ENCODE measurements at places on chromosomes 3 and 15.

- DNase-seq: no peak
Measured at GRCh38 chr3:175193815-175194518, 334.8 kb downstream of the NAALADL2 start.

DNA sequence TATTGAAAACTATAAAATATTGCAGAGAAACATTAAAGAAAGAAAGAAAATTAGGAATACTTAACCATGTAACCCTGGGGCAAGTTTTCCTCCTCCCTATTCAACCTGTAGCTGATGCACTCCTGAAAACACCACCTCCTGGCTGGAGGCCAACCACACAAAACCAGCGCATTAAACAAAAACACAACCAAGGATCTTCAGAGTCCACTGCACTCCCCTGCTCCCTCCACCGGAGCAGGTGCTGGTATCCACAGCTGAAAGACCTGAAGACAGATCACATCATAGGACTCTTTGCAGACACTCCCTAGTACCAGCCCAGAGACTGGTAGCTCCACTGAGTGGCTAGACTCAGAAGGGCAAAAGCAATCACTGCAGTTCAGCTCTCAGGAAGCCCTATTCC, 13.6 kb upstream of the ADAMTS17 start:
- no peak for DNase-seq

GRCh38 chr3:164673738-164674137, 404.6 kb downstream of the SI start:
- no peak for DNase-seq

DNA sequence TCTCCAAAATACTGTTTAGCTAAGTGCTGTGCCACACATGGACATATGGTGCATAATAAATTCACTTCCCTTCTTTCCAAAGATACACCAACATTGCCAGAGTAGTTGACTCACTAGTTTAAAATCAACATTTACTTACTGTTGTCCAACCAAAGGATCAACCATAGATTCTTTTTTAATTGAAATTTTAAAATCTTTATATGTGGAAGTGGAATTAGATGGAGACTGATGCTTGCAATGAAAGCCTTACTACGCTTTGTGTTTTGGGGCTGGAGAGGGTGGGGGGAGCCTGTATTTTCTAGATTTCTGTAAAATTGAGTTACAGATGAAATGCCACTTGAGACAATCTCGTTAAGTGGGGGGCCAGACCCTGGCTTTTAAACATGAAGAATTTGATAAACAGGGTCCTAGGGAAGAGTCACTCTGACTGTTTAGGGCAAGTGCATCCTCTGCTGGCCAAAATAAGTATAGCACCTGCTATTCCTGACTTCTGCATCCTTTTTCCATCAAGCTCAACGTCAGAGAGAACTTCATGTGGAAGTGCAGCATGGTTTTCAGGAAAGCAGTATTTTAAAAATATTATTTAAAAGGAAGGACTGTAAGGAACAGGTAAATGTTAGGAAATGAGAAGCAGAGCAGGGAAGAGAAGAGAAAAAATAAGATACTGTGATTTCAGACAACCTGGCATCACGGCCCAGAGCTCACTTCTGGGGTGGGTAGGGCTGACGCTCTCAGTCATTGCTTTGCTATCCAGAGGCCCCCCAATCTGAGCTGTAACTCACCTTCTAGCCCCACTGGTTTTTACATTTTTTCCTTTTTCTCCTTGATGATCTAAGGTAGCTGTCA, 76.7 kb downstream of the BOC start:
- DNase-seq: peak; percentile 47

DNA sequence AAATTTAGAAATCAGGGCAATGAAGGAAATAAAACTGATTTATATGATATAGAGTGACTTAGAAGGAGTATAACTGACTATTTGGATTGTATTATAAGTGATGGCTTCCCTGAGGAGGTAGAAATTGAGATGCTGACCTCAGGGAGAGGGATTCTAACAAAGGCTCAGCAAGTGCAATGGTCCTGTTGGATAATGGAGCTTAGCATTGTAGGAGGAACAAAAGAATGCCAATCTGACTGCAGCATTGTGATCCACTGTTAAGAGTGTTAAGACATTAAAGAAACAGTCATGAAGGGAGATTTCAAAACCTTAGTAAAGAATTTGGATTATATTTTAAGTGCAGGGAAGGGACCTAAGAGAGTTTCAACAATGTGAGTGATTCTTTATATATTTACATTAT, 158.4 kb upstream of the NAALADL2 start:
- no peak for DNase-seq

- no peak for DNase-seq
Measured at GRCh38 chr3:138210528-138210927, 23.4 kb downstream of the ARMC8 start.

DNA sequence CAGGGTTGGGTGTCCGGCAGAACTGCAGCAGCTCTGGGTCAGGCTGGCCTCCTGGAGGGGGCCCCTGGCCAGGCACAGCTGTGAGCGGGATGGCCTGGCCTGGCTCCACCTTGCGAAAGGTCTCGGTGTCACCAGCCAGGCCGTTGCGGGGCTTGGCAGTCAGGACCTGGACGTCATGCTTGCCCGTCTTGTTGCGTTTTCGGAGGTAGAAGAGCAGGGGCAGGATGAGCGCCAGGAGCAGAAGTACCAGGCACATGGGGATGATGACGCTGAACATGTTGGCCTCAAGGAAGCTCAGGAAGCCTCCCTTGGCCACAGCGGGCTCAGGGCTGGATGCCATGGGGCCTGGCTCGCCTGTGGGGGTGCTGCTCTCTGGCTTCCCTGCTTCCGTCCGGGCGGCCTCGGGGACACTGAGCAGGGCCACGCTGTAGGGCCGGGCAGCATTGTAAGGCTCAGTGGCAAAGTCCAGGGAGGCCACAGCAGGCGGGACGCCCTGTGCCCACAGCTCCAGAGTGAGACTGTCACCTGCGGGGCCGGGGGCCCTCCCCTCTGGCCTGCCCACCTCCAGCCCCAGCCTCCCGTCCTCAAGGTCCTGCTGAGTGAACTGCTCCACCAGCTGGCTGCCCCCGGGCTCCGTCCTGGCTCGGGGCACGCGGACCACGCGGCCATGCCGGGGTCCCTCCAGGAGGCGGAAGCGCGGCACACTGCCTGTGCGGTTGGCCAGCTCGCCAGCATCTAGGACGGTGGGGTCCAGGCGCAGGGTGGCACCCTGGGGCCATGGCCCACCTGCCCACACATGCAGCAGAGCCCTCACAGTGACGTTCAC, 28.1 kb downstream of the SNX33 start:
- no peak for DNase-seq

- no peak for DNase-seq
Measured at GRCh38 chr15:70200511-70201424, 103.1 kb upstream of the TLE3 start.

- no peak for DNase-seq
Measured at GRCh38 chr3:177476921-177477435, 279.7 kb upstream of the TBL1XR1 start.

DNA sequence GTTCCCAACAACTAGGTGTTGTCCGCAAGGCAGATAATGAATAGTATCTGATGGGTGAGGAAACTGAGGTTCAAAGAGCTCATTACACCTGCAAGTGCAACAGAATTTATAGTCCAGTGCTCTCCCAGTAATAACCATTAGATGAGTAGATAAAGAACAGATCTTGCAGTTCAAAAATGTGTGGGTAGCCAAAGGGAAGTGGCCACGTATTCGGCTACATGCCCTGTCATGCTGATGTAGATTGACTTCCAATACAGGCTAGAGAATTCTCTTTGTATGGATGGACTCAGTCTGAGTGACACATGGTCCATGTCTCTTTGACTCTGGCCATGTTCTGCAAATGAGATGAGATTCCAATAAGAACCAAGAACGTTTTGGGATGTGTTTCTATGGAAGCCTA, 187.9 kb upstream of the LPP start:
- no peak for DNase-seq

GRCh38 chr3:125319765-125320164, 55.4 kb downstream of the ZNF148 start:
- no peak for DNase-seq

GRCh38 chr3:147372525-147373027, 33.8 kb downstream of the ZIC4 start:
- no peak for DNase-seq

GRCh38 chr3:30672959-30673358, 66.6 kb downstream of the TGFBR2 start:
- no peak for DNase-seq

DNA sequence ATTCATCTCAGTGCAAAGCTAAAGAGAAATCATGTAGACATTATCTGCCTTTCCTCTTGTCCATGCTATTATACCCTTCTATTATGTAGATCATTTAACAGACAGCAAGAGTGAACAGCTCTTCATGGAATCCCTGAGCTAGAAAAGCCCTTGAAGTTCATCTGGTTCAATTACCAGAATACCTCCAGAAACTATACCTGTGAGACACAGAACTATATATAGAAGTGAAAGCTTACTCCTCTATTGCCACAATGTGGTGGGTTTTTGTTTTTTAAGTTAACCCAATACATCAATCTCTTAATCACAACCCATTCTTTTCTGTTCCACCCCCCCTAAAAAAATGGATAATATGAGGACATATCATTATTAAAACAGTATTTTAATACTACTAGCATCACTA, 347.7 kb downstream of the PLCL2 start:
- DNase-seq: no peak

DNA sequence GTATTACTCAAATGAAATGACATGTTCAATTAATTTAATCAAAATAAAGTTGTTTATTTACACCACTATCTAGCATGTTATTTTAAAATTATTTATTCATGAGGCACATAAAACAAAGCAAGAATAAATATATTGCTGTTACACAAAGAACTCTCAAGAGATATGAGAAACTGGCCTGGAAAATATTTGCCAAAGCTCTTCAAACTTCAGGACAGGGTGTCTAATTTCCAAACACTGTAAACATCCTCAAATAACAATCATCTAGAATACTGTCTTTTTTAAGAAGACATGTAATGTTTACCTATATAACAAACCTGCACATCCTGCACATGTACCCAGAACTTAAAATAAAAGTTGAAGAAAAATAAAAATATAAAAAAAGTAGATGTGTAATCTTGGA, 876.6 kb downstream of the TUSC7 start:
- DNase-seq: no peak

GRCh38 chr15:62469874-62470688, 305.0 kb upstream of the C2CD4B start:
- DNase-seq: no peak

DNA sequence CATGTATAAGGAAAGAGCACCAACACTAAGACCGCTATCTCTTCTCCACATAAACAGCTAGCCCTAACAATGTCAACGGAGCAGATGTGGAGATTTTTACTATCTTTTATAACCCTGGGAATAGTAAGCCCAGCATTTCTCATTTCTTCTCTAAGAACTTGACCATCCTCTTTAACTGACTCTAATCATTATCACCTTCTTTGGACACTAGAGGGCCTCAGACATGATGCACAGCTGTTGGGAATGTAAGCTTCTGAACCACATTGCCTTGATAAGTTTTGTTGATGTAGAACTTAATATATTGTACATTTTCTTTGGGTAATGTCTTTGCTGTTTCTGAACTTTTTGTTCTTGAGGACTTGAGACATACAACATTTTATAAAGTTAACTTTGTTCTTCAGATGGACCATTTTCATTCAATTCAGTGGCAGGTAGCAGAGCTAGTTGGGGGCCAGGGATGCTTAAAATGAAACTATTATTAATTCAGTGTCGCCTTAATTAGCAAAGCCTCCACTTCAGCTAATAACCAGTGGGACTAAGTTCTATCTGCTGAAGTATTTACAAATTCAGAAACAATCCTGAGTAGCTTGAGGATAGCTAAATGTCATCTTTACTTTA, 9.6 kb upstream of the TAGLN3 start:
- no peak for DNase-seq

- DNase-seq: no peak
Measured at GRCh38 chr15:50576166-50576565, 29.7 kb upstream of the USP50 start.

DNA sequence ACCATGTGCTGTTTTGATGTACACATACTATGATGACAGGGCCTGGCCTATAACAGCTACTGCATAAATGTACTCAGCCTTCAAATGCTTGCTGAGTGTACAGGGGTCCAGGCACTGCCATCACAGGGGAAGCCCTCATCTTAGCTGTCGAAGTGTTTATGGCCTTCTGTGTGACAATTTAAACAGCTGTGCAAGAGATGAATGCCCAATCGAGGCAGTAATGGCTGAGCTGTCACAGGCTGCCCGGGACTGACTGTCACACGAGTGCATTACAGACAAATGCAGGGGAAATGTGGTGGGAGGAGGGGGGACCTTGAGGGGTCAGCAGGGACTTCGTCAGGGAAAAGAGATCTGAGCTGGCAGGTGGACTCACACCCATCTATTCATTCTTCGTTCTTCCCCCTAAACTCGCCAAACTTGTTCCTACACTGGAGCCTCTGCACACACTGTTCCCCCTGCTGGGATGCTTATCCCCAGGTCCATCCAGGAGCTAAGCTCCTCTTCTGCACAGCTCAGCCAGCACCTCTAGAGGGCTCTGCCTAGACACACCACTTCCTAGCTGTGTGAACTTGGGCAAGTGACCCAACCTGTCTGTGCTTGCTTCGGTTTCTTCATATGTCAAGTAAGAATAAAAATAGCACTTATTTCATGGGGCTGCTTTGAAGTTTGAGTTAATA, 156.2 kb upstream of the IQSEC1 start:
- no peak for DNase-seq

GRCh38 chr15:98727115-98728040, 79.0 kb downstream of the IGF1R start:
- no peak for DNase-seq

GRCh38 chr15:73681856-73682599, 2.2 kb upstream of the CD276 start:
- DNase-seq: no peak

GRCh38 chr3:140629357-140630137, 48.3 kb upstream of the TRIM42 start:
- no peak for DNase-seq

DNA sequence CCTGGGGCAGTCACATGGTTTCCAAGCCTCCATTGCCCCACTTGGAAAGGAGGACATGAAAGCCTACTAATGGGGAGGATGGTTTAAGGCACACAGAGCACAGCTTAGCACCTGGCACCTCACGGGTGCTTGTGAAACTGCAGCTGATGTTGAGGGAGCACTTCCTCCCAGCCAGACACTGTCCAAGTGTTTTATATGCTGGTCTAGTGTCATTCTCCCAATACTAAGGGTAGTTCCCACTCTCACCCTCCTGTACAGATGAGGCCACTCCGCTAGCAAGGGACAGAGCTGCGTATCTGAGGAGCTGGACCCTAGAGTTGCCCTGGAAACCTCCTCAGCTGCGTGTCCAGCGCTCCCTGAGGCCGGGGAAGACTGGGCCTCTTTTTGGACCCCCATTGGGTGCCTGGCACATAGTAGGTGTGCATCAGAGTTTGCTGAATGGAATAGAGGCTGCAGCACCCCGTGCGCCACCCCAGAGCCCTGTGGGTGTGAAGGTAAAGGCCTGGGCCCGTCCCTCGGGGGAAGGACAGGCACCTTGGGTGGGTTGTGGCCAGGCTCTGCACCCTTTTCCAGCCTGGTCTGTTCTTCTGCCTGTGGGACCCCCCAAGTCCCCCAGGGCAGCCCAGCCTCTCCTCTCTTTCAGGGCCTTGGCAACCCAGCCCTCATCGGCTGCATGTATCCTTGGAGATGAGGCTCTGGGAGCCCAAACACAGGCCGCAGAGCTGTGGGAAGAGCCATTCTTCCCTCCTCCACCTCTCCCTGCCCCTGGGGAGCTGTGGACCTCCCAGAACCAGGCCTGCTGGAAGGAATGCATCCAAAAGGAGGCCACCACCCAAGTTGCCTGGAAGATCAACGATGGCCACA, 31.3 kb downstream of the DNASE1L3 start:
- no peak for DNase-seq
